ENCODE measurements at places on chromosomes 5 and 9.

DNA sequence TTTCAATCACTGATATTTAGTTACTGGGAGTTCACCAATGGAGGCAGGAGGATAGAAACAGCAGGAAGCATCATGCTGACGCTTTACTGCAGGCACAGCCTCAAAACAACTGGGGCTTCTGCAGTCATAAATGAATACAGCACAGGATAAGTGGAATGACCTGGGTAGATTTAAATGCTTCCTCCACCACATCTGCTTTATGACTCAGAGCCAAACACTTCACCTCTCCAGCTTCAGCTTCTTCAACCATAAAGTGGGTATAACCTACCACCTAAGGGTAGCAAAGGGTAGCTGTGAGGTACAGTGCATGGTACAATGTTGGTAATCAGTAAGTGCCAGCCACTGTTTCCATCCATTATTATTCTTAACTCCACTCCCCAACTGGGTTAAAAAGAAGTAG is 28.4 kb downstream of the RASEF start:
- no peak for DNase-seq

- peak; percentile 63 for DNase-seq
These were observed 22.0 kb upstream of the LVRN start for GRCh38 chr5:115940080-115940810.

DNA sequence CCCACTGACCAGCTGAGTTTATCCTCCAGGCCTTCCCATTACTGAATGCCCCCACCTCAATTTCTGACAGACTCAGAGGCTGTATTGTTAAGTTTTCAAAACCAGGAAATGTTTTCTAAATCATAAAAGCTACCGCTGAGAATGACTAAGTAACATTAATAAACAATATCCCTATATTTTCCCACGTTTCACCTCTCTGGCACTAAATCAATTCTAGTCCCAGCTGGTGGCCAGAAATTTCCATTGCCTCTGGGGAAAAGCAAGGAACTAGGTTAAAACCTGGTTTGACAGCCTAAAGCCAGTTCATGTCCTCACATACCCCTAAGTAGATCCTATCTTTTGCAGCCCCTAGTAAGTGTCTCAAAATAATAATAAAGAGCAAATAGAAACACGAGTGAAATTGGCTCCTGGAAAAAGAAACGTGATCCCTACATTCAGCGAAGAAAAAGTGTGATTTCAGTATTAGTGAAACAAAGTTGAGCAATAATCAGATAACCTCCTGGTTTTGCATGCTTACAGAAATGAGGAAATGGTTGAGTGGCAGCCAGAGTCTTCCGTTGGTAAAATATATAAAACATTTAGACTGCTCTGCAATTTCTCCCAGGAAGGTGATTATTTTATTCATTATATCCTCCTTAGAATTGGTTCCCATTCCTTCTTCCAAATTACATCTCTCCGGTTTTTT is 110.9 kb downstream of the ESM1 start:
- DNase-seq: no peak

GRCh38 chr5:64678374-64678773 is 11.9 kb upstream of the SHISAL2B start:
- no peak for DNase-seq

DNA sequence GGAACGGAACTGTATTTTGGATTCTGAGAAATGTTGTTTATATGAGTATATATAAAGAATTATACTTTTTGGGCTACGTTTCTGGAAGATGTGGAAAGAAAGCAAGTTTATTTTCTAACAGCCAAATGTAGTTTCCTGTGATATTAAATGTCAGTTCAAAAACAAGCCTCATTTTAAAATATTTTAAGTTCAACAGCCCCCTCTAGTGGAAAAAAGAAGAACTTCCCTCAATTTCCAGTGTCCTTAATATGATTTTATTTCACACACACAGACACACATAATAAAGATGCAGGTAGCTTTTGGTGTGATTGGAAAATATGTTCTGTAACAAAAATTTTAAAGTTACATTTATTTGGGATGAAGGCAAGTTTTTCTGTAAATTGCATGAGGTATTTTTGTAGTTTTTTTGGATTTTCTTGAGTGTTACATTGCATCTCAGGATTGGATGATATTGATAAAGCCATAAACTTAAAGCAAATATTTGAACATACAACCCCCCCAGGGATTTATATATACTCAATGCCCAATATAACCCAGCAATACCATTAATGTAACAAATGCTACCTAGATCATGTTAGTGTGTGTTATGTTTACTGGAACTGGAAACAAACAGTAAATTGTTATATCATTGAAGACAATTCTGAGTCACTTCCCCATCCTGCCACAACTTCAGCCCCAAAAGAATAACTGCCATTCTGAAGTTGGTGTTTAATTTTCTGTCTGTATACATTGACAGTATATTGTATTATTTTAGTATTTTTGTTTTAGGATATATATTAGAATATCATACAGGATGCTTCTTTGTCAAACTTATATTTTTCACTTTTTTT is 54.0 kb downstream of the CCDC171 start:
- DNase-seq: no peak

DNA sequence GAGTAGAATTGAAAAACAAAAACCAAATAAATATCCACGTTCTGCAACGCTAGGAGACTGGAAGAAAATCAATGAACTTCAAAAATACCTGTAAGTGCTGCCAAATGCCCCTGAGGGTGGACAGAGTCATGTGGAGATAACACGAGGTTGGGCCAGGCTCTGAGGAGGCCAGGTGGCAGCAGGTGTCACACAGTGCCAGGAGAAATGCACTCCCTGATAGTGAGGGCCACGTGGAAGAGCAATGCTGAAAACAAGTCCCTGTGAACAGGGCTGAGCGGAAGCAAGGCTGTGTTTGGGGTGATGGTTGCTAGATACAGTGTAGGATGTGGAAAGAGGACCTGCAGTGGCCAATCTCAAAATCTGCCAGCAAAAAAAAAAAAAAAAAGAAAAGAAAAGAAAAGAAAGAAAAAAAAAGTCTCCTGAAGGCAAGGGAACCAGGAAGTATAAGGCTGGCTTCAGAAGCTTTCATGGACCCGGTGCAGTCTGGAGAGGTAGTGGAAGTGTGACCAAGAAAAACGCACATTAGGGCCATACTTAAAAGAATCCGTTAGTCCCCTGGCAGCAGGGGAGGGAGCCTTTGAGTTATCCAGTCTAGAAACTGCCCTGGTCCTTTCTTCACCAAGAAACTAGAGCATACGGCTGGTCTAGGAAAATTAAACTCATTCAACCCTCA is 16.8 kb downstream of the C1QTNF3 start:
- no peak for DNase-seq

DNA sequence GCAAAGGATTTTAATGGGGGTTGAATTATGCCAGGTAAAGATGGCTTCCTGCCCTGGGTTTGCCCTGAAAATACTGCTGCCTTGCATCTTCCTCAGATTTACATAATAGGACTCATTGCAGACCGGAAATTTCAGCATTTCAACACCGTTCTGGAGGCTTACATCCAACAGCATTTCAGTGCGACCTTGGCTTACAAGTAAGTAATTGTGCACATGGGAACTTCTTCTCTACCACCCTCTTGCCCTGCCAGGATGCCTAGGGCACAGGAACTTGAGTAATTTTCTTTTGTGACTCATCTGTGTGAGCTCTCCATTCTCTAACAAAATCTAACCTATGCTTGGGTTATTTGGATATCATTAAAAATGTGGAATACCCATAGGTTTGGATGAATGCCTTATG is 80.2 kb downstream of the DOCK2 start:
- DNase-seq: no peak

- no peak for DNase-seq
These were observed 8.7 kb upstream of the CORO2A start for GRCh38 chr9:98201102-98201501.

DNA sequence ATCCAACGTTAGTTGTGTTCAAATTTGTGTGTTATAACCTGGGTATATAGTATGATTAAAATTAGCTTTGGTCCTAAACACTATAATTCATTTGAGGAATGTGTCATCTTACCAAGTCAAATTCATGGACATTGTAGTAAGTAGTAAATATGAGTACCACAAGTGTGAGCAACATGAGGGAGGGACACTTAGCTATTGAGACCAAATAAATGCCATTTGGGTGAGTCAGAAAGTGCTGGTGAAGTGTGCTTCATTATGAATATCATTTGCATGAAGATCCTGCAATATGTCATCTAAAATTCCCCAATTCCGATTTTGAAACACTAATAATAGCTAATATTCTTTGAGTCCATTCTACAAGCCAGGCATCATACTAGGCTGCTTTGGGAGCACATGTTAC is 336.7 kb upstream of the KIF2A start:
- no peak for DNase-seq

- no peak for DNase-seq
These were observed 163.1 kb downstream of the SEC61B start for GRCh38 chr9:99385215-99385614.

GRCh38 chr5:132277971-132278853 is 16.0 kb upstream of the SLC22A4 start:
- no peak for DNase-seq

DNA sequence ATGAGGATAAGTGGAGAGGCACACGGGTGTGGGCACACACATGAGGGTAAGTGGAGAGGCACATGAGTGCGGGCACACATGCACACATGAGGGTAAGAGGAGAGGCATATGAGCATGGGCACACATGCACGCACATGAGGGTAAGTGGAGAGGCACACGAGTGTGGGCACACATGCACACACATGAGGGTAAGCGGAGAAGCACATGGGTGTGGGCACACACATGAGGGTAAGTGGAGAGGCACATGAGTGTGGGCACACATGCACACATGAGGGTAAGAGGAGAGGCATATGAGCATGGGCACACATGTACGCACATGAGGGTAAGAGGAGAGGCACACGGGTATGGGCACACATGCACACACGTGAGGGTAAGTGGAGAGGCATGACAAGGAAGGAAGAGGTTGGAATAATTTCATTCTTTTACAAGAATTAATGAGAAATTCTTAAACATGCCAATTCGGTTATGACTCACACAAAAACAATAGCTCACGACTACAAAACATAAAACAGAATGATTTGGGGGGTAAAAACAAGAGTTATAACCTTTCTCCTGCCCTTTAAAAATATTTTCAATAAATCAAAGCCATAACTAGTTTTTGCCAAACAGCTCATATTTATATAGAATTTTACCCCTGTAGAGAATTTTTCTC is 67.5 kb downstream of the APBA1 start:
- DNase-seq: no peak

GRCh38 chr9:121498150-121498486 is 1.5 kb downstream of the GGTA1 start:
- DNase-seq: peak; percentile 81

DNA sequence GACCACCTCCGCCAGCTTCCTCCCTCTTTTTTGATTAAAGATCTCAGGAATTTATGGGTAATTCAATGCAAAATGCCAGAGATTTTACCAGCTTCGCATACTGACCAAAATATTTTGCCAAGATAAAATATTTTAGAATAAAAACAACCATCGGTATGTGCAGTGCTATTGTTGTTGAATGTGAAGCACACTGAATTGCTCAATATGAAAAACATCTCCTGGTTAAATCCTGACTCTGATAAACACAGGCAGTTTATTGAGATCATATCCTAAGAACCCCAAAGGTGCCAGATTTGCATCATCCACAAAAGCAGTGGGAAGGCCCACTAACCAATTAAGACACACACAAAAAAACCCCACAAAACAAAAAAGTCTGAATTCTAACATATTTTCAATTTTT is 202.4 kb downstream of the GLIS3 start:
- no peak for DNase-seq

- peak; percentile 31 for DNase-seq
These were observed 7.2 kb downstream of the TAS2R1 start for GRCh38 chr5:9622971-9623421.

GRCh38 chr5:158393457-158393856 is 534.5 kb upstream of the CLINT1 start:
- DNase-seq: no peak

- DNase-seq: no peak
These were observed 323.8 kb downstream of the TMEM167A start for GRCh38 chr5:82753374-82753773.

GRCh38 chr5:31225118-31225517 is 31.6 kb downstream of the CDH6 start:
- no peak for DNase-seq

- DNase-seq: no peak
These were observed 77.3 kb upstream of the MAP3K1 start for GRCh38 chr5:56737951-56738606.

- DNase-seq: no peak
These were observed 32.9 kb downstream of the ELL2 start for GRCh38 chr5:95928724-95929253.

DNA sequence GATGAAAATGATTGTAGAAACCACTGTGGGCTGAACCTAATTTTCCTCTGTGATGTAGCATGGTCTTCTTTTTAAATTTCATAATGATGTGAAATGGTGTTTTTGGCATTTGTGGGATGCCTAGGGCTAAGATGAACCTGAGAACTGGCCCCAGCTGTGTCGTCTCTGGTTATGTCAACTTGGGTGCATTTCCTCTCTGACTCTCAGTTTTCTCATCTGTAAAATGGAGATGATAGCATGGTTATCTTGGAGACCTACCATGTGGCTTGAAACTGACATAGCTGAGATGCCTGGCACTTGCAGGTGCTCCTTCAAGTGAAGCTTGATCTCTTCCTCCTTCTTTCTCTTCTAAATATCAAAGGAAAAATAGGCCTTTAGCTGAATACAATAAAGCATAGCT is 77.8 kb downstream of the BOD1 start:
- DNase-seq: no peak

DNA sequence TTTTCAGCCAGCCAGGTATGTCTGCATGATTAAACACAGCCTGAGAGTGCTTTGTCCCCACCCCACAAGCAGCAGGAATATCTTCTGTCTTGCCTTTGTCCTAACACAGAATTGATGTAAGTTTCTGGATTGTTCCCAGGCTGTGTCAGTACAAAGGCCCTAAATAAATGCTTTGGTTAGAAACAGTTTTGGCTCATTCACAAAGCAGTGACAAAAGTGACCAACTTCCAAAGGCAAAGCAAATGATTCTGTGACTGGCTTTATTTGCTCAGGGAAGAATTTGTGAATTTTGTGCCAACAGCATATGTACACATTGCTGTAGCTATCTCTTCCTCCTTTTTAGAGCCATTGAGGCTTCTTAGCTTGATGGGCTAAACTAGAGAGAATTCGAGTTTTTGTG is 133.7 kb downstream of the PLPPR1 start:
- no peak for DNase-seq

GRCh38 chr5:8019719-8020218 is 150.8 kb downstream of the MTRR start:
- DNase-seq: no peak

DNA sequence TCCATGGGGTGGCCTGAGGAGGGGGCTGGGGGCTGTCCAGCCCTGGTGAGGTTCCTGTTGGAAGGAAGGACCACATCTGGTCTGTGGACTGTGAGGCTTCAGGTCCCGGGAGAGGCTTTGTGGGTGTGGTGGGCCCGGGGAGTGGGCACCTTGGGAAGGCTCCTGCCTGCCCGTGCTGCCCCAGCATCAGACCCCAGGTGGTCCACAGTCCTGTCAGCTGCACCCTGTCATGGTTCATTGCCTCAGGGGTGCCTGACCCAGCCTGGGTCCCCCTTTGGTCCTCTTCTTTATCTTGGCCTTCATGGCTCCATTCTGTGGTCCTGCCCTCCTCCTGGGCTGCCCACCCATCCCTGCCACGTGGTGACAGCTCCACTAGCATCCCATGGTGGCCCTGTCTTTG is 36.7 kb downstream of the WNK2 start:
- no peak for DNase-seq
